T1000 (cell line): ENCODE measurements at places on chromosomes 13 and 19.

DNA sequence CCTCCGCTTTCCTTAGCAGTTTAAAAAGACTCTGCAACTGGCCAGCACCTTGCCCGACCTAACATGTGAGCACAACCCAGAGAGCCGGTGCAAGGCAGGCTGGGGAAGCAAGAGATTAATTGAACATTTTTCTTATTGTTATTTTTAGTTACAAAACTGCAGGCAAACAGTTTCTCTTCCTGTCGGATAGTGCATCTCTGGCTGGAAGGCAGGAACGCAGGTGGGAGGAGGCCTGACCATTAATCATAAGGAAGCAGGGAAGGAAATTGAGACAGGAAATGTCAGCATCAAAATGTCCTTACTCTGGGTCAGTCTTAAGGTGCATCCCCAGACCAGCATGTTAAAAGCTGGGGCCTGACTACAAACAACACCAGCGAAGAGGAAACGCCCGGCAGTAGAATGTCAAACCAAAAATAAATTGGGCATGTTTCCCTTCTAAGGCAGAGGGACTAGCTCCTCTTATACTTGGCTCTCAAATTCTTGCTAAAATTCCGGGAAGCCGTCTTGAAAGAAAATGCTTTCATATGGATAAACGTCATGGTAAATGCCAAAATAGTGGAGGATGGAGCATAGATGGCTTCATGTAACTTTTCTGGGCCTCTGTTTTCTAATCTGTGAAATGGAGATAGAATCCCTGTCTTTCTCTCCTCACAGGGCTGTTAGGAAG lies 226.8 kb downstream of the RAP2A start:
- DNase-seq, result no peak

- no peak for DNase-seq
Measured at GRCh38 chr19:31553112-31553845, 204.0 kb upstream of the TSHZ3 start.

- DNase-seq, result no peak
Measured at GRCh38 chr13:113770441-113770840, 11.4 kb downstream of the TMEM255B start.

- no peak for DNase-seq
Measured at GRCh38 chr19:2231621-2232221, 4.4 kb downstream of the PLEKHJ1 start.

DNA sequence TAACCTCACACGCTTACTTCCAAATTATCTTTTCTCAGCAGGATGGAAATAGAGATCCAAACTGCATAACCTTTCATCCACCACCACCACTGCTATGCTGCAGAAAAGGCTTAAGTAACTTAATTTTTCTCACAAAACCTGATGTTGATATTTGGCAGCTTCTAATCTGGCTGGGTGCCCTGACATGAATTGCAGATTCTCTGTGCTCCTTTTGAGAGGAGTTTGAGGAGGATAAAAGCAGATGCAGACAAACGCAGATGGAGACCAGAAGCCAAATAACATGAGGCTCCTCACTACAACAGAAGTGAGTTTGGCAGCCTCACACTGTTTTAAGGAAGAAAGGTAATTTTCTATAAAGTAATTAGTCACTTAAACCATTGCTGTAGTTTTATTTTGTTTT lies 646.2 kb upstream of the ATXN8OS start:
- DNase-seq, result no peak

- DNase-seq, result no peak
Measured at GRCh38 chr13:29428310-29429181, 166.9 kb downstream of the SLC7A1 start.

- DNase-seq, result no peak
Measured at GRCh38 chr13:19158006-19158405, 23.6 kb downstream of the TUBA3C start.

- DNase-seq, result no peak
Measured at GRCh38 chr19:5801796-5802619, 2.9 kb upstream of the NRTN start.

DNA sequence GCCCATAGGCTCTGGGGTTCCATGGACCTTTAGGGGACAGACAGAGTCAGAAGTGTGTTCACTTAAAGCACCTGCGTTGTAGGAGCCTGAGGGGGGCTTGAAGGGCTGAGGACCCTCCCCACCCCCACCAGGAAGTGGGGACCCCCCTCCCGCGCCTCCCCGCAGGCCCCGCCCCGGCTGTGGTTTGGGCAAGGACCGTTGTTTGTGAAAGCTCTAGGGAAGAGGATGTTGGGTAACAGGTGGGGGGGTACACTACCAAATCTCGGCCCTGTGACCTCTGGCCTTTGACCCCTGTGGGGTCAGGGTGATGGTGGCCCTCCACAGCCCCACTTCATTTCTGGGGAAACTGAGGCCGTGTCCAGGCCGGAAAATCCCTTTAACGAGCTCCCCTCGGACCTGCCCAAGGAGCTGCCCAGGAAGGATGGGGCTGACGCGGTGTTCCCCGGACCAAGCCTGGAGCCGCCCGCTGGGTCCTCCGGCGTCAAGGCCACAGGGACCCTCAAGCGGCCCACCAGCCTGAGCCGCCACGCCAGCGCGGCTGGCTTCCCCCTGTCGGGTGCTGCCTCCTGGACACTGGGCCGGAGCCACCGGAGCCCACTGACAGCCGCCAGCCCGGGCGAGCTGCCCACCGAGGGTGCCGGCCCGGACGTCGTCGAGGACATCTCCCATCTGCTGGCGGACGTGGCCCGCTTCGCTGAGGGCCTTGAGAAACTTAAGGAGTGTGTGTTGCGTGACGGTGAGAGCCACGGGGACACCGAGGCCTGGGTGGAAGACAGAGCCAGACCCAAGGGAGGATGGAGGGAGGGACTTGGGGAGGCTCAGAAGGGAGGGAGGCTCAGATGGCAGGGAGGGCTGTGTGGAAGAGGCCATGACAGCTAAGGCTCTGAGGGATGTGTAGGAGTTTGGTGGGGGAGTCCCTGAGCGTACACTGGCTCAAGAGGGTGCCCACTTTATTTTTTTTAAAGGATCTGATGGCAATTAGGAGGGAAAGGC lies 1.3 kb downstream of the ARHGAP45 start:
- no peak for DNase-seq

- DNase-seq, result no peak
Measured at GRCh38 chr13:59776924-59777690, 386.6 kb downstream of the DIAPH3 start.

GRCh38 chr13:34257966-34258365 lies 440.0 kb downstream of the RFC3 start:
- no peak for DNase-seq

- no peak for DNase-seq
Measured at GRCh38 chr13:41496420-41497234, 39.3 kb downstream of the RGCC start.

GRCh38 chr13:81275666-81276258 lies 934.8 kb upstream of the SPRY2 start:
- no peak for DNase-seq

DNA sequence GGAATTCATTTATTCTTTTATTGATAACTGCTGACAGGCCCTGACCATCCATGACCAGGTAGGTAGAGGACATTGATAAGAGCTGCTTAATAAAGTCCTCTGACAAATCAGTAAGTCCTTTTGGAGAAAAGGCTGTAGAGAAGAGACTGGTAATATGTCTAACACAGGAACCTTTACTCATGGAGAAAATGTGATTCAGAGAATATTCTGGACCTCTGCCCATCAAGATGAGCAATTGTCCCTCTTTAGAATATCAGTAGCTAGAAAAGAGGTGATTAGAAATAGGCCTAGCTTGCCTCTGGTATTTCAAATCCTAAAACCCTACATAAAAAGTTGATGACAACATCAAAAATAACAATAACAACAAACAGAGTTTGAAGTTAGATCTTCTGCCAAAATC lies 642.3 kb downstream of the TBC1D4 start:
- no peak for DNase-seq

DNA sequence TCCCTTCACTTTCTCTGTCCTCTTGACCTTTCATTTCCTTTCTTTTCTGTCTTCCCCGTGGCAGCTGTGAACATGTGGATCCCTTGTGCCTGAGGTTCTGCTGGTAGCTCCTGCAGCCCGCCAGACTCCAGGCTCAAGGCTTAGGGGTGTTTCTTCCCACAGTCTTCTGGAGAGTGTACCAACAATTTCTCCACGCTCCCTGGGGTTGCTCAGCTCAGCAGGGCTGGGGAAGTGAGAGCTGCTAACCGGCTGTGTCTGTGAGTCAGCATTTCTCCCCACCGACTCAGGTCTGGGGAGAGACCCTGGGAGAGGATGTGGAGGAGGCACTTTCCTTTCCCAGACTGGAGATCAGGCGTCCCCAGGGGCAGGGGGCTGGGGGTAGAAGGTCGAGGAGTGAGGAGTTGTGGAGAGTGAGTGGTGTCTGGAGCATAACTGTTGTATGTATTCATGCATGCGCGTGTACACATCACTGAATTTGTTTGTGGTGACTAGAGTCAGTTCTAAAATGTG lies 193.6 kb downstream of the KCNRG start:
- peak; percentile 15 for DNase-seq

DNA sequence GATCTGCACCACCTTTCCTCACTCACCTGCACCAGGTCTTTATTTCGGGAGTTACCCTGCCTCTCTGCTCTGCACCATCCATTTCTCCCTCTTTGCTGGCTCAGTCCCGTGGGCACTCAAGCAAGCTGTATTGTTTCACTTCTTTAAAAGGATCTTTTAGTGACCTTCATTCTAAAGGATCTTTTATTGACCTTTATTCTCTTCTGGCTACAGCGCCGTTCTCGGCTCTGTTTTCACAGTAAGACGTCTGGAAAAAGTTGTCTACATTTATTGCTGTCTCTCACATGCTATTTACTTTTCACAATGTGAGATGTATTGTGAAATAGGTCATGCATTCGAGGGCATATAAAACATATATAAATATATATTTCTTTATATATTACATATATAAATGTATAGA lies 35.6 kb upstream of the ARGLU1 start:
- DNase-seq, result no peak

- no peak for DNase-seq
Measured at GRCh38 chr13:113013878-113014751, 45.1 kb downstream of the MCF2L start.

GRCh38 chr13:25345576-25345975 lies 26.2 kb upstream of the ATP8A2 start:
- DNase-seq, result no peak

GRCh38 chr13:79311386-79311785 lies 94.7 kb downstream of the RBM26 start:
- DNase-seq, result no peak

GRCh38 chr19:34375598-34375997 lies 10.6 kb downstream of the GPI start:
- no peak for DNase-seq

DNA sequence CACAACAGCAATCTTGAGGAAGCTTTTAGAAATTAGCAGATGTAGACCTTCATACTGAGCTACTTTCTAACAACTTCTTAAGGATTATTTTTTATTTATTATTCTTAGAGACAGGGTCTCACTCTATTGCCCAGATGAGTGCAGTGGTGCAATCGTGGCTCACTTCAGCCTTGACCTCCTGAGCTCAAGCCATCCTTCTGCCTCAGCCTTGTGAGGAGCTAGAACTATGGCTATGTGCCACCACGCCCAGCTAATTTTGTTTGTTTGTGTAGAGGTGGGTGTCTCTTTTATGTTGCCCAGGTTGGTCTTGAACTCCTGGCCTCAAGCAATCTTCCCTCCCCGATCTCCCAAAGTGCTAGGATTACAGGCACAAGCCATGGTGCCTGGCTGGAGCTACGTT lies 200.6 kb downstream of the TSHZ3 start:
- DNase-seq, result no peak

DNA sequence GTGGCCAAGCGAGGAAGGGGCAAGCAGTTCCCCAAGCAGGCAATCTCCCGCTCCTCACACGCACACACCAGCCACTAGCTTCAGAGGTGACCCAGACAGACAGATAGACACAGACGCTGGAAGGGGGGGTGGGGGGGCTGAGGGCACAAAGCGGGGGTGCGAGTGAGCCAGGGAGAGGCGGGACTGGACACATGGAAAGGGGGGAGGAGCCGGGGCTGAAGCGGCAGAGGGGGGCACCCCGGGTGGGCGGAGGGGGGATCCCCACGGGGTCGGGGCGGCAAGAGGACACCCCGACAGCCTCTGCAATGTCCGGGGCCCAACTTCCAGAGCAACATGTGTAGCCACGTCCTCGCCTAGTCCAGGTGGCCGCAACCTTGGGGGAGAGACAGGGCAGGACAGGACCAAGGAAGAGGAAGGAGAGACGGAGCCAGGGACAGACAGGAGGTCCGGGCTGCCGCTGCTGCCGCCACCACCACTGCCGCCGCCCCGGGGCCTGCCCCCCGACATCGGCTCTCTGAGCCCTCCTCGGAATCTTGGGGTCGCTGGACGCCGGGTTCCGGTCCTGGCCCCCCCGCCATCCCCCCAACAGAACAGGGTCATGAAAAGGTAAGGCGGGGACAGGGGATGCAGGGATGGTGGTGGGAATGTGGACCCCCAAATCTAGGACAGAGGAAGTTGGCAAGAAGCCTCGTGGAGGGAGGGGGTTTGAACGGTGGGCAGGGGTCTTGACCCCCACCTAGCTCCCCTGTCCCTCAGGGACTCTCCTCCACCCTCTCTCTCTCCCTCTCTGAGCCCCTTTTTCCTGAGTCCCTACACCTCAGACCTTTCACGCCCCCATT lies 1.1 kb downstream of the GRIN2D start:
- DNase-seq, result no peak

DNA sequence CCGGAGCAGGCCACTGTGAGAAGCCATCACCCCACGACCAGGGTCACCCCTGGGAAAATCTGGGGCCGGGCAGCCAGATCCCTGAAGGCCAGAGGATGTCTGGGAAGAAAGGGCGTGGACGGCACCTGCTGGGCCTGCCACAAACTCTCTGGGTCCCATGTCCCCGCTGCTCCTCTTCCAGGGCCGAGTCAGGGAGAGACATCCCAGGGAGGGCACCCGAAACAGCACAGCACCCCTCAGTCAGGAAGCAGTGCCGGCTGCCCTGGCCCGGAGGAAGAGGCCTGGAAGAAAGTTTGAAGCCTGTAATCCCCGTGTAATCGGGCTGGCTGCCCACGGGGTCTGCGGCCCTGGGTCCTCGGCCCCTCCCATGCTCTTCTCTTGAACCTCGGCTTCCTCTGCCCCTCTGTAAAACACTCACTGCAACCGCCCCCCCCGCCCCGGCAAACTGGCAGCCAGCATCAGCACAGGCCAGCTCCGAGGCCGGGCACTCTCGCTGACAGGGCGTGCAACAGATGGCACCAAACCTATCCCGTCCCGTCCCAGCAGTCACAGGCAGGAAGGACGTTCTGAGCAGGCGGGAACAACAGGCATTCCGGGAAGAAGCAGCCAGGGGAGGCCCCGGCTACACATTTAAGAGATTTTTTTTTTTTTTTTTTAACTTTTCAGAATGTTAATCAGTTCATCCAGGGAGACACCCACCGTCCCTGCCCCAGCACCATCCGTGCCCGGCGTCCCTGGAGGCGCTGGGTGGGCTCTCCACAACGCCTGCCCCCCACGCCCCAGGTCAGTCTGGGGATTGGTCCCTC lies 1.5 kb downstream of the SBNO2 start:
- no peak for DNase-seq

DNA sequence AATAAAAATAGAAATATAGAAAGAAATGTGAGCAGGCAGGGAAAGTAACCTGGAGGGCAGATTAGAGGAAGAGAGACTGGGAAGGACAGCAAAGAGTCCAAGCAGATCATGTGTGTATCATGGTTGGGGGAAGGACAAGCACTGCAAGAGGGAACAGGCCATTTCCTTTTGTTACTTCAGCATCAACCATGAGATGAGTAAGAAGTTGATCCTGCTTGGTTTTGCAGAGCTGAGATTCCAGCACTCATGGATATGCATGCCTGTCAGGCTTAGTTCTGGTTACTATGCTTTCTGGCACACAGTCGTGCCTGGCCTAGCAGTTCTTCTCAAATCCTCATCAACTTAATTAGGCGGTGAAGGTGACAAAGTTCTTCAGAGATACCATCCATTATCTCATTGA lies 18.1 kb downstream of the NALCN start:
- DNase-seq, result no peak

- peak; percentile 84 for DNase-seq
Measured at GRCh38 chr19:51887522-51888498, at the start of gene ZNF577. ZNF577 (minus strand) TSS chr19:51887951; CDS start chr19:51880382, 7,569 bp downstream.

- DNase-seq, result no peak
Measured at GRCh38 chr13:35888981-35889380, 242.2 kb downstream of the DCLK1 start.
